ENCODE measurements at places on chromosomes 1 and 21.

DNA sequence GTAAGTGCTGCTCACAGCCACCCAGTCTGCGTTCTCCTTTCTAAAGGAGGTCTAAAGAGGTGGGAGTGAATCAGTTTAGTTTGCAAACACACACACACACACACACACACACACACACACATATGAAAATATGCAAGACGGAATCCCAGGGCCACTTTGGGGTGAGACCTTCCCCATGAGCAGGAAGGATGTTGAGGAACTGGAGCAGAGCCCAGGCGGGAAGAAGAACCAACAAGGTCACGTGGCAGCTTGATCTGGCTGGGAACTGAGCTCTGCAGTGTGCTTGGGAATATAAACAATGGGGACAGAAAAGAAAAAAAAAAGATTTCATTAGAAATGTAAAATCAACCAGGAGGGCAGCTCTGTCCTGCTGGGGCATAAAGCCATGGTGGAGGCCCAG is 32.6 kb downstream of the OR2G3 start:
- DNase-seq: no peak

DNA sequence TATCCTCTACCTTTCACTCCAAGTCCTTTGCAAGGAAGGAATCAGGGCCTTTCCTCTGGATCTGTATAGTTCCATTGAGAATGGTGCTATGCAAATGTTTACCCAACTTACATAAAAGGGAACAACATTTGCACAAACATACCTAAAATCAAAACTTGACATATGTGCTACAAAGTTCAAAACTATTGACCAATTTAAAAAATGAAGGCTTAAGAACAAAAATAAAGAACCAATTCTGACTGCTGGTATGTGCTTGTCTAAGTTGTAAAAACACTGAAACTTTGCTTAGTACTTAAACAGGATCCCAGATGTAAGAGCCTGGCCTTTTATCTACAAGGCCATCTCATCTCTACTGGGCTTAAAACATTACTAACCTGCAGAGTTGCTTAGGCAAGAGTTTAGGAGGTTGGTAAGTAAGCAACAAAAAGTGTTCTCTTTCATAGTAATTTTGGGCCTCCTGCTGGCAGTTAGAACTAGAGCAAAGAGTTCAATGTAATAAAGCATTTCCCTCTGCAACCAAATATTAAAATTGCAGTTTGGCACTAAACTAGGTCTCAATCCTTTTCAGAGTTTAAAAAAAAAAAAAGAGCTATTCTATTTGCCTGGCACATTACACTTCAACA is 2.0 kb downstream of the SCMH1 start:
- no peak for DNase-seq

- no peak for DNase-seq
These were observed 41.8 kb downstream of the ZNF281 start for GRCh38 chr1:200367841-200368534.

DNA sequence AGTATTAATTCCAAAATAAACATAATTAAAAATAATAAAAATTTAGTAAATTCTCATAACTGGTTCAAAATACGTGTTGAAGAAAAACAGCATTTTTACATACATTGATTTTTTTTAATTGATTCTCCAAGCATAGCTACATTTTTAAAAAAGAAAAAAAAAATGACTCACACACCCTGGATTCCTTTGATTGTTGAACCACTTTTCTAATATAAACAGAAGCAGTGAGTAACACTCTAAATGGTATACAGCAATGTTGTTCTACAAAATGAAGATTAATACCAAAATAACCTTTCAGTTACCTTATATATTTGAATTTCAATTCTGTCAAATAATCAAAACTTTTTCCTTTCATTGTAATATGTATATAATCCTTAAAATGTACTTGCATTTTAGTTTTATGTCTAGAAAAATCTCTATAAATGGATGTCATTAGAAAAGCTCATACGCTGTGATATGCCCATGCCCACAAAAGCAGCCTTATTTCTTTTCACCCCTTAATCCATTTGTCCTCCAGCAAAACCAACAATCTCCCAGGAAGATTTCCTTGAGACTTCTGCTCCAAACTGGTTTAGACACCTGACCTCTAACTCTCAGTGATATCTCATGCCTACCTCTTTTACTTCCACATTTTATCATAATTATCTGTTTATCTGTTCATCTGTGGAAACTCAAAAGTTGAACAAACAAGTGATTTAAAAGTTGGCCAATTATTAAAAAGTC is 246.4 kb upstream of the NR5A2 start:
- no peak for DNase-seq

DNA sequence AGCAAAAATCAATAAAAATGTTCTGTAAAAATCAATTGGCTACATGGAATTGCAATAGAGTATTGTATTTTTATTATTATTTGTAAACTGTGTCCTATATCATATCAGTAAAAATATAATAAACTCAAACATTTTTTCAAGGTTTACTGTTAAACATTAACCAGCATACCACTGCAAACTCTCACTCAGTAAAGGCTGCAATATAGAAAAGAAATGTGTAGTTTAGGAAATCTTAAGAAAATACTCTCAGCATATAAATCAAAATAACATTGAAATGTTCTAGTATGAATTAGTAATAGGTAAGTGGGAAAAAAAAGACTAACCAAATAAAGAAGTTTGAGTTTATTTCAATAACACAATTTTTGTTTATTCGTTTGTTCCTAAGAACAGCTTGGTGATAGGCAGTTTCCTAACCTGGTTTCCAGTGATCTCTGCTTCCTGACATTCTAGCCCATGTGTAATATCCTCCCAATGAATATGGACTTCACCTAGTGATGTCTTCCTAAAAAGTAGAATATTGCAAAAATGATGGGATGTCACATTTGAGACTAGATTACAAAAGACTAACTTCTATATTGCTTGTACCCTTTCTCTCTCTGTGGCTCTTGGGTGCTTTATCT is 870.1 kb downstream of the BRINP3 start:
- DNase-seq: no peak

- DNase-seq: no peak
These were observed 2.8 kb downstream of the MYCL start for GRCh38 chr1:39898648-39899603.

DNA sequence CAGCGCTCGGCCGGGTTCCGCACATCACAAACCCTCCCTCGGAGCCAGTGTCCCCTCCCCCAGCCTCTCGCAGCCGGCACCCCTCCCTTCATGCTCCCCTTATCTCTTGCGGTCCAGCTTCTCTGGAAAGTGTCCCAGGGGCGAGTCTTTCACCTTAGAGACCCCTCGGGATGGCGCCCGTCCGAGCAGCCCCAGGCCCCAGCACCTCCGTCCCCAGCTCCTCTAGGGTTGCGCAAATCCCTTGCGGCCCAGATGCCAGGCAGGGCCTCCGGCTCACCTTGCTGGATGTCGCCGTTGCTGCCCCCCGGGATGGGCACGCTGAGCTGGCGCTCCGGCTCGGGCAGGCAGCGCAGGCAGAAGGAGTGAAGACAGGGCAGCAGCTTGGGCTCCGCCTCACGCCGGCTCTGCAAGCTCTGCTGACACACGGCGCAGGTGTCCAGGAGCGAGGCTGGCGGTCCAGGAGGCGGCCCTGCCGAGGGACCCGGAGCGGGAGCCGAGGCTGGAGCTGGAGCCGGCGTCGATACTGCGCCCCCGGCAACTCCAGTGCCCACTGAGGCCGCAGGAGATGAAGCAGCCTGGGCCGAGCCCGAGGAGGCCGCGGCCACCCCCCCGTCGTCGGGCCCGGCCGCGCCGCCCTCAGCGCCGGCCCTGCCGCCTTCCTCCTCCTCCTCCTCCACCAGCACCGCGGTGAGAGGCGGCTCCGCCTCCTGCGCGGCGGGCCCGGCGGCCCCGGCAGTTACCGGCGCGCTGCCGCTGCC is 550 bp downstream of the TRIM33 start:
- DNase-seq: no peak

DNA sequence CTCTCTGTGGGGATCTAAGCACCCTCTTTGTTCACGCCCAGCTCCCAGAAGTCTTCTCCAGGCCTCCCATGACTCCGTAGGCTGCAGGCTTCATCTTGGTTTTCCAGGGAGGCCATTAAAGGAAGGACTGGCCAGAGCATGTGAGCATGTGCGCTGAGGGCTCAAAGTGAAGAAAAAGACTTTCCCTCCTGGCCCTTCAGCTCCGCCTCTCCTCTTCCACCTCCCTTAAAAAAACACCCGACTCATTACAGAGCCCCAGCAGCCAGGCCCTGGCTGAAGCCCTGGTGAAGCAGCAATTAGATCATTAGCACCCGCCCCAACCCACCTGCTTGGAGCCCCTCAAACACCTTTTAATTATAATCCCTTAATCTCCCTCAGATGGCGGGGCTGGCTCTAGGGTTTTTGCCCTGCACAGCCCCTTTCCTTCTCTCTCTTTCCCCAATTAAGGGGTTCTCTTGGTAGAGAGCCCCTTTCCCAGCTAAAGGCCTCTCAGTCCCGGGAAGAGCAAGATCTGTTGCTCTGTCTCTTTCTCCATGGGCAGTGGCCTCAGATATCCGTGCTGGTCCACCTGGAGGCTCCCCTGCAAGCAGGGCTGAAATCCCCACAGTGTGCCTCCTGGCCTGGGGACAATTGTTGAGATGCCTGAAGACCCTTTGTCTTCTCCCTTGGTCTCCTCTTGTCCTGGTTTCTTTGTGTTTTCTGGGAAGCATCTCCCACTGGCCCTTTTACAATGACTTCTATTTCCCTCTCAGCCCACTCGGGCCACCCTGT is 30.5 kb downstream of the RHBG start:
- no peak for DNase-seq

- DNase-seq: no peak
These were observed 6.6 kb upstream of the TRAF3IP3 start for GRCh38 chr1:209749205-209749604.

- DNase-seq: no peak
These were observed 8.5 kb downstream of the SSR2 start for GRCh38 chr1:156012051-156012817.

- no peak for DNase-seq
These were observed 17.1 kb downstream of the CACHD1 start for GRCh38 chr1:64487061-64487460.

- DNase-seq: no peak
These were observed 40.7 kb upstream of the MYBPHL start for GRCh38 chr1:109347511-109347910.

DNA sequence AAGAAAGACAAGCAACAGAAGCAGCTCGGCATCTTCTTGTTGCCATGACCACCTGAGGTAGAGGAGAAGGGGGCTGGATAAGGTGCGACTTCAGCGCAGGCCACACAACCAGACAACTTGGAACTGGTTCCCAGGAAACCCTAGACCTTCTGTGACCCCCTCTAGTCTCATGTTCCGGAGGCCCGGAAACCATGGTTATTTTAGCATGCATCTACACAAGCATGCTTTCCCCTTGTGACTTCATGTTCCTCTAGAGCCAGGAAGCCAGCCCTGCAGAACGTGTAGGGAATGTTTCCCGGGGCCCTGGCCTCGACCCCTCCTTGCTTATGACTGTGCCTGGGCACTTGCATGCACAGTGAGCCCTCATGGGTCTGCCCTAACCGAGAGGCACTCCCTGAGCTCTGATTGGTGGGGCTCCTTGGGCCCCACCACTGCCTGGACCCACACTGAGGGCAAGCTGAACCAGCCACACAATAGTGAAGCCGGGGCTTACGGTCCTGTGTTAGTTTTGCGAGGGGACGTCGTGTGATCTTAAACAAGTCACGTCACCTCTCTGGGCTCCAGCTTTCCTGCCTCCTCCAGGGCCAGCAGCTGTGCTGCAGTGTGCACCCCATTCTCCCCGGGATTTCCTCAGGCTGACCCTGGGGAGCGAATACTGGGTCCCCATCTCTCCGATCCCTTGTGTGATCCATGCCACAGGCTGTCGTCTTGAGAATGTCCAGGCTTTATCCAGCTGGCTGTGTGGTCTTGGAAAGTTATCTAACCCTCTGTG is 12.0 kb upstream of the MX2 start:
- no peak for DNase-seq

DNA sequence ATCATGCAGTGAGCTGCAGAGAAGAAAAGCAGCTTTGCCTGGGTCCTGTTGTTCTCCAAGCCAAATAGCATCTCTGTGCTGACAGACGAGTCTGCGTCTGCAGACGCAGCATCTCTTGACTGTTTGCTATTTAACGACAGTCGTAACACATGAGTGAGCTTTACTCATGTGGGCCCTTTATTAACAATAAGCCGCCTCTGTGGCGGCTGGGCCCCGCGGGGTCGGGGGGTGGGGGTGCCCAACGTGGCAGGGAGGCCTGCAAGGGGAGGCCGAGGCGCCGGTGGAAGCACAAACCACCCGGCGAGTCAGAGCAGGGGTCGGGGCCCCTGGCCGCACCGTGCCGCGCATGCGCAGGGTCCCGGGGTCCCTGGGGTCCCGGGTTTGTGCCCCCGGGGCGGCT is 435.1 kb downstream of the KIF26B start:
- no peak for DNase-seq

GRCh38 chr1:23019863-23020625 is 776 bp downstream of the KDM1A start:
- DNase-seq: no peak

- DNase-seq: no peak
These were observed 77.2 kb downstream of the IVNS1ABP start for GRCh38 chr1:185239861-185240260.

DNA sequence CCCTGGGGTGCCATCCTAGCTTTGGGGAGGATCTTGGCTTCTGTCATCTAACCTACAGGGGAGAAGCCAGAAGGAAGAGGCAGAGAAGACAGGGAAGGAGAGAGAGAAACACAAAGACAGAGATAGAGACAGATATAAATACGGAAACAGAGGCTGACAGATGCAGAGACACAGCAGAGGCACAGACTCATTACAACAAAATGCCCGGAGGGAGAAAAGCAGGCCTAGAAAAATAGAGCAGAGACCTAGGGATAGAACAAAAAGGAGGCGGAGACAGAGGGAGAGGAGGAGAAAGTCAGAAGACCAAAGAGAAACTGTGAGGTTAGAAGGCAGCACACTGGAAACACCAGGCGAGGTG is 1.9 kb downstream of the PEAR1 start:
- no peak for DNase-seq

DNA sequence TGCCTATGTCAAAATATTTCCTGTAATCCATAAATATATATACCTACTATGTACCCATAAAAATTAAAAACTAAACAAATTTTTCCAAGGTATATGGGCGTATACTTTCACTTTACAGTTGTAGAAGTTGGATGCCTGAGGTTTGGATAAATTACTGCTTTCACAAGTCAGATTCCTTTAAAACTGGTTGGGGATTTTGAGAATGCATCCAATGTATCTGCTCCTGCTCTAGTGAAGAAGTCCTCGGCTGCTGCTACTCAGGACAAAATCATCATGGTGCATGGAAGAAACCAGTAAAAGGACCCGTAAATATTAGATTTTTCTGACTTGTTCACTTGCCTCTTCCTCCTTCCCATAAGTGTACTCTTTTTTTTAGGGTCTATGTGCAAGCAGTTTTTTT is 841.1 kb downstream of the USP25 start:
- no peak for DNase-seq

DNA sequence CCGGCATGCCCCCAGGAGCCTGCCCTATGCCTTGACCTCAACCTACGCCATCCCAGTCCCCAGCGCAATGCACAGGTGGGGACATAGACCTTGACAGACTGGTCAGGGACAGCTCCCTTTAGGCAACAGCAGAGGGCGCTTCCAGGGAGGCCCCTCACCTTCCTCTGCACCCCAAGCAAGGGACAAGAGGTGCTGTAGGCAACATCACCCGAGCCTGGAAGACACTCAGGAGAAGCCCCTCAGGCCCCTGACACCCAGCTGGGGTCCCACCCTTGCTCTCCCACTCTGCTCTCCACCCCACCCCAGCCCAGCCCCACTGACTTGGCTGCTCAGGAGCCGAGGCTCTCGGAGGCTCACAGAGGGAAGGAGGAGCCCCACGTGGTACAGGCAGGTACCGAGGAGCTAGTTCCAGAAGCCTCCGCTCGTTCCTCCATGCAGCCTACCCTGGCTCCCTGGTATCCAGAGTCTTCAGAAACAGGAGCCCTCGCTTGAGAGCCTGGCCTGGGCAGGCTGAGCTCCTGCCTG is 2.4 kb upstream of the WNT3A start:
- no peak for DNase-seq

Data from stimulated activated CD8-positive, alpha-beta memory T cell treated with anti-CD3 and anti-CD28 coated beads, Interleukin-7, amount 100 ng/mL, for 1 hour (primary cell).